ENCODE measurements at places on chromosomes 12 and 14.

- no peaks in the 10 kb centered on the region for H3K27me3 ChIP-seq
- H3K36me3 ChIP-seq: no peaks in the 10 kb centered on the region
- DNase-seq: no peak
Observed at GRCh38 chr12:107657621-107658020, 28.0 kb upstream of the PWP1 start.

DNA sequence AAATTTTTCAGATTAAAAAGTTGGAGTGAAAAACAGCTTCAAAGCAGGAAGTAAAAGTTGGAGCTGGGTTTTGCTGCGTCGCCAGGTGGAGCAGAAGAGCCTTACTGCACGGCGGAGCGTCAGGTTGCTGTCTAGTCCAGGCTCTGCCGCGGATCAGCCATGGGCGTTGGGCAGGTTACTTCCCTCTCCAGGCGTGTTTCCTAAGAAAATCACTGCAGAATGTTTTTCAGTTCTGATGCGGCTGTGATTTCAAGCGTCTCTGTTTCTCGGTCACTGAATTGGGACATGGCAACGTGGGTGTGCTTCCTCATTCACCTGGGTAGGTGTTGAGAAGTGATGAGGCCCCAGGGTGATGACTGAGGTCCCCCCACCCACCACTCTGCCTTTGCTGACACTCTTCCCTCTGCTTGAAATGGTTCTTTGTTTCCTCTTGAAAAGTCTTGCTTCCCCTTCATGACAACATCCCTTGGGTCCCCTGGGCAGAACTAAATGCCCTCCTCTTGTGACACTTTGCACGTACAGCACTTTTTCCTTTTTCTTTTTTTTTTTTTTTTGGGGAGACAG is 7.6 kb downstream of the EVL start:
- peaks cover 5% of the 10 kb centered on the region for H3K4me1 ChIP-seq
- H3K27me3 ChIP-seq: no peaks in the 10 kb centered on the region
- no peak for DNase-seq
- no peaks in the 10 kb centered on the region for H3K36me3 ChIP-seq
- no peak overlapping the region for H3K27ac ChIP-seq
- no peak overlapping the region for H3K4me3 ChIP-seq

- no peak for DNase-seq
- no peaks in the 10 kb centered on the region for H3K4me1 ChIP-seq
- no peaks in the 10 kb centered on the region for H3K27me3 ChIP-seq
- H3K36me3 ChIP-seq: no peaks in the 10 kb centered on the region
- no peak overlapping the region for H3K4me3 ChIP-seq
Observed at GRCh38 chr14:94885481-94886155, 115.7 kb upstream of the GSC start.

DNA sequence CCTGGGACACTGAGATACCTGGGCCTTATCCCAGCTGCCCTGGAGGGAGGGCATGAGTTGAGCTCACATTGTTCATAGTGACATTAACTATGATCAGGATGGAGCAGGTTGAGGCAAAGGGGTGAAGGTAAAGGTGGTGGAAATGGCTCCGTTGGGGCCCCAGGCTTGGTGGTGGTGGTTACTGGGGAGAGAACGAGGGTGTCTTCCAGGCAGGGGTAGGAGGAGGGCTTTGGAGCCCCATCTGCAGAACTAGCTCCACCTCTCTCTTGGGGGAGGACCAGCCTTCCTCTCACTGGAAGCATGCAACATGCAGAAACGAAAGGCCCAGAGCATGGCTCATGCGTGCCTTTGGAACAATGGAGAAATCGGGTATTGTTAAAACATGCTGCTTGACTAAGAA is 217.0 kb downstream of the SLC41A2 start:
- H3K36me3 ChIP-seq: no peaks in the 10 kb centered on the region
- H3K4me1 ChIP-seq: no peaks in the 10 kb centered on the region
- no peak overlapping the region for H3K27ac ChIP-seq
- H3K4me3 ChIP-seq: no peak overlapping the region

DNA sequence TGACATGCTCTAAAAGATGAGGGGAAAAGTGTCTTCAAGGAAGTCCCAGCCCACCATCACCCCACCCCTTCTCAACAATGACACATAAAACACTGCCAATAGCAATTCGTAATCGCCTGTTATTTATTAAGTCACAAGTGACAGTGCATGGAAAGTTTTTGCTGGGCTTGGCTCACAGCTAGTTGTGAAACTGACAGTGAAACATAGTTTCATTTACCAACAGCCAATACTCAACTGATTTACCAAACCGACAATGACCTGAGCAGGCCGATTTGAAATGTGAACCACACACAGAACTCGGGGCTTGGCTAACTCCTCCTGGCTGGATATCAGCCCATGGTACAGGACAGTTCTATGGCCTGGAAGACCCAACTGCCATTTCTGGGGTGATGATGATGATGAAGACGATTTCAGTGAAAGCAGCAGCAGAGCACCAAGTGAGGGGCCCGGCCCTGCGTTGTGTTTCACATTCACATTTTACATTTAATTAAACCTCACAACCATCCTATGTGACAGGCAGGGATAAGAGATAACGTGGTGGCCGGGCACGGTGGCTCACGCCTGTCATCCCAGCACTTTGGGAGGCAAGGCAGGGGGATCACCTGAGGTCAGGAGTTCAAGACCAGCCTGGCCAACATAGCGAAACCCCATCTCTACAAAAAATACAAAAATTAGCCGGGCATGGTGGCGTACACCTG is 42.7 kb downstream of the CAMKK2 start:
- no peak for DNase-seq
- H3K27ac ChIP-seq: no peak overlapping the region
- no peaks in the 10 kb centered on the region for H3K4me1 ChIP-seq
- H3K4me3 ChIP-seq: no peak overlapping the region

- H3K36me3 ChIP-seq: no peaks in the 10 kb centered on the region
- no peak overlapping the region for H3K4me3 ChIP-seq
- no peak overlapping the region for H3K27ac ChIP-seq
- H3K4me1 ChIP-seq: no peaks in the 10 kb centered on the region
Observed at GRCh38 chr12:63814146-63814772, 30.2 kb upstream of the SRGAP1 start.

DNA sequence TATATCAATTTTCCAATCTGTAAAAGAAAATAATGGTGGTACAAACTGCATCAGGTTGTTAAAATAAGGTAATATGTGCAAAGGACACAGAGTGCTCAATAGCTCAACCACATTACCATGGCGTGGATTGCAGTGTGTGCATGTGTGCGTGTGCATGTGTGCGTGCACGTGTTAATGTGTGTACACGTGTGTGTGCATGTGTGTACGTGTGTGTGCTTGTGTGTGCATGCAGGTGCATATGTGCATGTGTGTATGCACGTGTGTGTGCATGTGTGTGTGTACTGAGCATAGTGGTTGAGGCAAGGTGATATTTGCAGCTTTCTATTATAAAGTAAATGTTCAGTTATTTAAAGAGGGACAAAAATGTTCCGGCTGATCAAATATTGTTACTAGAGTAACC is 115.6 kb downstream of the NT5DC3 start:
- no peaks in the 10 kb centered on the region for H3K27me3 ChIP-seq
- H3K27ac ChIP-seq: no peak overlapping the region
- H3K36me3 ChIP-seq: no peaks in the 10 kb centered on the region
- no peak for DNase-seq
- no peaks in the 10 kb centered on the region for H3K4me1 ChIP-seq

GRCh38 chr14:73741386-73741875 is 27.2 kb upstream of the PNMA1 start:
- H3K27ac ChIP-seq: peak overlapping the region; percentile 89
- peaks cover 82% of the 10 kb centered on the region for H3K4me1 ChIP-seq
- peaks cover 35% of the 10 kb centered on the region for H3K36me3 ChIP-seq
- peak; percentile 90 for DNase-seq

DNA sequence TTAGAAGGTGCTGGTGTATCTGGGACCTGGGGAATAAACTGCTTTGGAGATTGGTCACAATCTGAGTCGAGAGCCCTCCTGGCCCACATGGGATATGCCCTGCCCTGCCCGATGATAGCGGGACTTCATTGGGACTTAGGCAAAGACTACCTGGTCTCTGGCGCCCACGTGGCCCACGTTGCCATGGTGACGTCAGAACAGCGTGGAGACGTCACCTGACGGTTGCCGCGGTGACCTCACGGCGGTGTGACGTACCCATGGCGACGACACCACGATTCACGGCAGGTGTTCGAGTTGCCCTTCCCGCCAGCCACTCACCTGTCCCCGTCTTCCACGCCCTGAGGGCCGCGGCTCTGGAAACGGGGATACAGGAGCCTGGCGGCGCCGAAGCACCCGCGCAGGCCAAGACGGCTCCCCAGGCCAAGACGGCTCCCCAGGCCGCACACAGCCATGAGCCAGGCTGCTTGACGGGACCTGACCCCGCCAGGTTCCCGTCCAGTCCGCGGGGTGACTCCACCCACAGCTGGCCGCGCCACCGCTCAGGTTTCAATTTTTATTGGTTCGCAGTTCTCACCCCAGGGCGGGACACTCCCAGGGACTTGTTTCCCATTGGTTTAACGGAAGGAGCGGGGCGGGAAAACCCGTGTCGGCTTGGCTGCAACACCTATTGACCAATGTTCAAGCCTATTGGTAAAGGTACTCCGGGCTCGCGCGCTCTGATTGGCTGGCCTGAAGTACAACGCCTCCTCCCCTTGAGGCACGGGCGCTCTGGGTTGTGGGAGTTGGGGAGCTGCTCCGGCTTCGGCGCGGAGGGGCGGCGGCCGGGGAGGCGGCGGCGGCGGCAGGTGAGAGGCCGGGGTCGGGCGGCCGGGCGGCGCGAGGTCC is at the start of the genes MMAB and MVK:
Gene MMAB (minus strand): TSS at position 476 of the 885 bp plus-strand sequence. CDS start 24 bp downstream, at position 452.
Gene MVK (plus strand): TSS at position 766 of the 885 bp plus-strand sequence. CDS start 1,029 bp downstream, outside the sequence.
- H3K27me3 ChIP-seq: no peaks in the 10 kb centered on the region
- peak; percentile 100 for DNase-seq
- H3K4me1 ChIP-seq: no peaks in the 10 kb centered on the region
- H3K27ac ChIP-seq: peak within 1 kb of the TSS; percentile 82
- no peaks in the 10 kb centered on the region for H3K36me3 ChIP-seq
- H3K4me3 ChIP-seq: peak within 1 kb of the TSS; percentile 73

DNA sequence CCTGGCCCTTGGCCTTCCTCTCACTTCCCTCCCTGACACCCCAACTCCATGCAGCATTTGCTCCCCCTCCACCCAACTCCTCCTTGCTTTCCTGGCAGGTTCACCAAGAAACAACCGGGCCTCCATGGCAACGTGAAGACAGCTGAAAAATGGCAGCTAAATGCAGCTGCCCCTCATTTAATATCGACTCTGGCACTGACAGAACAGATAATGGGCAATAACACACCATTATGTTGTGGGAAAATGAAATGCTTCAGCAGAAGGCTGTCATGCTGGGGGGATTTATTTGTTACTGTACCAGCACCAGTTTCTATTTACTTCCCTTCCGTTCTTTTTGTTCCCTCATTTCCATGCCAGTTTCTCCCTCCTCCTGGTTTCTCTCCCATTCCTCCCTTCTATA is 440.8 kb downstream of the NRXN3 start:
- no peaks in the 10 kb centered on the region for H3K36me3 ChIP-seq
- no peaks in the 10 kb centered on the region for H3K27me3 ChIP-seq
- DNase-seq: no peak
- H3K4me1 ChIP-seq: no peaks in the 10 kb centered on the region
- no peak overlapping the region for H3K4me3 ChIP-seq
- no peak overlapping the region for H3K27ac ChIP-seq

GRCh38 chr12:111828338-111828979 is 13.6 kb upstream of the MAPKAPK5 start:
- H3K36me3 ChIP-seq: no peaks in the 10 kb centered on the region
- no peak for DNase-seq
- no peak overlapping the region for H3K27ac ChIP-seq

GRCh38 chr12:115433014-115433634 is 749.1 kb upstream of the TBX3 start:
- no peaks in the 10 kb centered on the region for H3K36me3 ChIP-seq
- H3K27ac ChIP-seq: no peak overlapping the region
- no peaks in the 10 kb centered on the region for H3K27me3 ChIP-seq
- DNase-seq: no peak
- H3K4me1 ChIP-seq: no peaks in the 10 kb centered on the region

DNA sequence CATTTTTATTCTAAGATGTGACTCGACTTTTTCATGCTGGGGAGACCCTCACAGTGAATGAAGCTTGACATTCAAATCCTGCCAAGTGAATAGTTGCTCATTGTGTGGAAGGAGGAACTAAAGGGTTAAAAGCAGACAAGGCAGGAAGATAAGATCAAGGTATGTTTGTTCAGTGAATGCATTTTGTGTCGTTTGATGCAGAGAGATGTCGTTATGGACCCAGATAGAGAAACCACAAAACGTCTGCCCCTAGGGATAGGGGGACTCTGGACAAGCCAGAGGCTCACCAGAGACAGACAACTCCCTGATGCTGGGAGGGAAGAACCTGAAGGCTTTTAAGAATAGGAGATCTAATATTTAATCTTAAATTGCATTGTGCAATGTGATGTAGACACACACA is 72.5 kb upstream of the MYL2 start:
- no peak overlapping the region for H3K4me3 ChIP-seq
- H3K27ac ChIP-seq: no peak overlapping the region
- DNase-seq: no peak

DNA sequence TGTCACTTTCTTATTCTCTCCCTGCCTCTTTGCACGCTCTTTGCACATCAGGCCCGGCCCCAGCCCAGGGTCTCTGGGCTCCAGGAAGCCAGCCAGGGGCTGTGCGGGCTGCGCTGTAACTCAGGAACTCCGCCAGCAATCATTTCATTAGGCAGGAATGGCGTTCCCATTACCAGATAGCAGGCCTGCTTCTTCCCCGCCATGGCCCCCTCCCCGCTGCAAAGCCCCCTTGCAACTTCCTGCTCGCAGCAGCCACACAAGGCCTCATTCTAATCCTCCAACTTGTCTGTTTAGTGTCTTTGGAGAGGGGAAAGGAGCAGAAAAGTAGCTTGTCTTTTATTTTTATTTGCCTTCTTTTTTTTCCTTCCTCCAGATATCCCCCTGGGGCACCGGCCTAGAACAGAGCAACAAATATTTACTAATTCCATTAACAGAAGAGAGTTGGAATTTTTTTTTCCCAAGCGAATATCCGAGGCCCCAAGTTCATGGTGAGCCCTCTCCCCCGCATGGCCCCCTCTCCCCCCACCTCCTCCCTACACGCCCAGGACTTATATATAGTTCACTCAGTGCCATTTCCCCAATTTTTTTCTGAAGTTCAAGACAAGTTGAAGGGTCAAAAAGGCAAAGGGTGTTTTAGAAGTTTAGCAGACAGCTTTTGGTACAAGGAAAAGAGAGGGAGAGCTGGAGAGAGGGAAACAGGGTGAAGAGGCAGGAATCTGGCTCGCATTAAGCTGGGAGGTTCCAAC is 329.4 kb upstream of the TBX3 start:
- H3K36me3 ChIP-seq: no peaks in the 10 kb centered on the region
- no peak overlapping the region for H3K4me3 ChIP-seq
- H3K27me3 ChIP-seq: no peaks in the 10 kb centered on the region
- no peak overlapping the region for H3K27ac ChIP-seq

Measured in sigmoid colon (tissue), 7 donors.